Glutamatergic neuron (in vitro differentiated cells): ENCODE measurements at places on chromosomes 1 and 21. TPM values are rescaled to one million over a fixed set of nuclear protein-coding genes. Genes with fewer than 3 reads are reported as not detected.

GRCh38 chr1:2193514-2194281 is 874 bp downstream of the FAAP20 start:
- H3K27ac ChIP-seq: no peak overlapping the region
- DNase-seq: no peak
- H3K4me1 ChIP-seq: peaks cover 8% of the 10 kb centered on the region
- H3K36me3 ChIP-seq: no peaks in the 10 kb centered on the region
- peaks cover 13% of the 10 kb centered on the region for H3K27me3 ChIP-seq
- H3K4me3 ChIP-seq: peak overlapping the region; percentile 57

COL6A1 gene
- total RNA-seq: 407 TPM

DMRTA2 gene
- total RNA-seq: 0.42 TPM

DNA sequence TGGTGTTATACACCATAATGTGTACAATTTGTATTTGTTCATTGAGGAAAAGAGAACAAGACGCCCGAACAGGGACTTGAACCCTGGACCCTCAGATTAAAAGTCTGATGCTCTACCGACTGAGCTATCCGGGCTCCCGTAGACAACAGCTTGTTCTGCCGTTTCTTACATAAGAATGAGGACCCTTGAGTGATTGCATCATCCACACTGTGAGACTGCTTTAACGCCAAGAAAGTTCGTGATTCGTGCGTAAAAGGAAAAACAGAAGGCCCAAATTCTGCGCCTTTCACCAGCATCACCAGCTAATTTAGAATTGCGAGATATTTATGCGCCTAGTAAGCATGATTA is 9.3 kb upstream of the MDM4 start:
- DNase-seq: peak; percentile 73
- peaks cover 19% of the 10 kb centered on the region for H3K27me3 ChIP-seq
- H3K4me1 ChIP-seq: peaks cover 8% of the 10 kb centered on the region
- H3K27ac ChIP-seq: peak overlapping the region; percentile 97
- H3K4me3 ChIP-seq: peak overlapping the region; percentile 97

- H3K27me3 ChIP-seq: peaks cover 15% of the 10 kb centered on the region
- no peaks in the 10 kb centered on the region for H3K36me3 ChIP-seq
- no peak overlapping the region for H3K27ac ChIP-seq
- no peak for DNase-seq
Observed at GRCh38 chr1:28640766-28641165, 2.1 kb downstream of the TAF12 start.

PRAMEF33 gene
- total RNA-seq: not detected

SELP gene
- not detected for total RNA-seq

PLCH2 gene
- 61.4 TPM for total RNA-seq

GRCh38 chr1:34470401-34470800 is 284.4 kb upstream of the GJB5 start:
- H3K27ac ChIP-seq: no peak overlapping the region
- no peak overlapping the region for H3K4me3 ChIP-seq
- no peak for DNase-seq
- no peaks in the 10 kb centered on the region for H3K4me1 ChIP-seq
- no peaks in the 10 kb centered on the region for H3K27me3 ChIP-seq
- peaks cover 13% of the 10 kb centered on the region for H3K36me3 ChIP-seq

- H3K36me3 ChIP-seq: no peaks in the 10 kb centered on the region
- no peak overlapping the region for H3K27ac ChIP-seq
- H3K4me1 ChIP-seq: peaks cover 20% of the 10 kb centered on the region
- no peak overlapping the region for H3K4me3 ChIP-seq
- DNase-seq: no peak
Observed at GRCh38 chr1:244839656-244840055, 4.2 kb downstream of the COX20 start.

NR1I3 gene
- not detected for total RNA-seq

DNASE2B gene
- not detected for total RNA-seq

- no peak for DNase-seq
- no peak overlapping the region for H3K4me3 ChIP-seq
- H3K36me3 ChIP-seq: no peaks in the 10 kb centered on the region
- H3K4me1 ChIP-seq: peaks cover 21% of the 10 kb centered on the region
- H3K27me3 ChIP-seq: peaks cover 4% of the 10 kb centered on the region
- no peak overlapping the region for H3K27ac ChIP-seq
Observed at GRCh38 chr1:216898801-216899200, 175.6 kb upstream of the ESRRG start.

OR6K2 gene
- not detected for total RNA-seq

GRCh38 chr1:41812051-41812450 is 106.7 kb downstream of the HIVEP3 start:
- peaks cover 4% of the 10 kb centered on the region for H3K4me1 ChIP-seq
- no peaks in the 10 kb centered on the region for H3K36me3 ChIP-seq
- H3K27ac ChIP-seq: no peak overlapping the region
- peaks cover 8% of the 10 kb centered on the region for H3K27me3 ChIP-seq

DNA sequence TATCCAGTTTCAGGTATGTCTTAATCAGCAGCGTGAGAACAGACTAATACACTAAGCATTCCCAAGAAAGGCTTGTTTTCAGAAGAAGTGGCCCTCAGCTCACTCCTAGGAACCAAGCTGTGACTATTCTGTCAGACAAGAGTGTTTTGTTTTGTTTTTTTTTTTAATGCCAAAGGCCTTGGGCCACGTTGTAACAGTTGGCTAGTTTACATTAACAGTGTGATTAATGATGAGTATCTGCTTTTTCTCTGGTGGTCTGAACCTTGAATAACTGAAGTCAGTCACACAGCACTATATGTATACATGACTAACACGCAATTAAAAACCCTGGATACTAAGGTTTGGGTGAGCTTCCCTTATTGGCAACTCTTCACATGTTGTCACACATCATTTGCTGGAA is 21.9 kb downstream of the DPYD start:
- no peaks in the 10 kb centered on the region for H3K4me1 ChIP-seq
- no peak overlapping the region for H3K27ac ChIP-seq

GRCh38 chr1:157596384-157596783 is 1.5 kb downstream of the FCRL4 start:
- no peaks in the 10 kb centered on the region for H3K27me3 ChIP-seq
- no peak overlapping the region for H3K4me3 ChIP-seq
- H3K27ac ChIP-seq: no peak overlapping the region

DNA sequence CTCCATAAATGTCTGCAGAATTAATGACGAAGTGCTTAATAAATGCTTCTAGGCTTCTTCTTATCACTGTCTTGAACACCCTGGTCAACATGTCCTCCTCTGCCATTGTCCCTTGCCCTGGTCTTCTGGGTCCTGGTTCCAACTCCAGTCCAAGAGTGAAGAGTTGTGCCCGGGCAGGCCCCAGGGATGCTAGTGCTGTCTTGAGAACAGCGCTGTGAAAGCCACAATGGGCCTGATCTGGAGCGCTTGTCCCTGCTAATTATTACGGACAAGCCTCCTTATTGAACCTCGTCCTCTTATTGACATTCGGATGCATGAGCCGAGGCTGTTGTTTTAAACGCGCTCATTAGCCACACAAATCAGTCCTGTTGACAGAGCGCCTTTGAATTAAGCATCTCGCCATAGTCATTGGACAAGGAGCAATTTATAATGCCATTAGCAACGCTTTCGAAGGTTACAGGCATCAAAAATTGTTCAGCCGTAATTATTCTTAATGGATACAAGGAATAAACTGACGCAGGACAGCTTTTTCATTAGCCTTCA is 211.6 kb upstream of the POU3F1 start:
- H3K36me3 ChIP-seq: peaks cover 4% of the 10 kb centered on the region
- no peaks in the 10 kb centered on the region for H3K4me1 ChIP-seq
- DNase-seq: no peak

GRCh38 chr1:58652651-58653184 is 47.1 kb downstream of the MYSM1 start:
- H3K27me3 ChIP-seq: no peaks in the 10 kb centered on the region
- no peak overlapping the region for H3K27ac ChIP-seq
- no peak overlapping the region for H3K4me3 ChIP-seq
- no peaks in the 10 kb centered on the region for H3K36me3 ChIP-seq

DNA sequence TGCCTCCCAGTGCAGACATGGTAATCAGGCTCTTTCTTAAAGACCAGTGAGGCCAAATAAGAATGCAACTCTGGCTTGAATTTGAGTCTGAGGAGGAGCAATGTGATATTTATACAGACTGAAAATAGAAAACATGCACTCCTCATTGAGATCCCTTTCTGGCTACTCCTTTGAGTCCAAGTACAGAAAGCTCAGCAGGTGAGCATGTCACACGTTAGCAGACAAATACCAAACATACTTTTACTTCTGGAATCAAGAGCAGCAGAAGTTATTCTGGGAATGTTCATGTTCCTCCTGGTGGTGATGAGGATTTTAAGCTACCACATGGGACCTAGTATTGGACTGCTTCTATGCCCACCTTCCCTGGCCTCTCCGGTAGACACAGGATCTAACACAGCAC is 48.3 kb downstream of the PGBD5 start:
- no peak overlapping the region for H3K4me3 ChIP-seq
- H3K36me3 ChIP-seq: peaks cover 10% of the 10 kb centered on the region
- peaks cover 4% of the 10 kb centered on the region for H3K27me3 ChIP-seq
- H3K4me1 ChIP-seq: peaks cover 24% of the 10 kb centered on the region
- no peak for DNase-seq

DNA sequence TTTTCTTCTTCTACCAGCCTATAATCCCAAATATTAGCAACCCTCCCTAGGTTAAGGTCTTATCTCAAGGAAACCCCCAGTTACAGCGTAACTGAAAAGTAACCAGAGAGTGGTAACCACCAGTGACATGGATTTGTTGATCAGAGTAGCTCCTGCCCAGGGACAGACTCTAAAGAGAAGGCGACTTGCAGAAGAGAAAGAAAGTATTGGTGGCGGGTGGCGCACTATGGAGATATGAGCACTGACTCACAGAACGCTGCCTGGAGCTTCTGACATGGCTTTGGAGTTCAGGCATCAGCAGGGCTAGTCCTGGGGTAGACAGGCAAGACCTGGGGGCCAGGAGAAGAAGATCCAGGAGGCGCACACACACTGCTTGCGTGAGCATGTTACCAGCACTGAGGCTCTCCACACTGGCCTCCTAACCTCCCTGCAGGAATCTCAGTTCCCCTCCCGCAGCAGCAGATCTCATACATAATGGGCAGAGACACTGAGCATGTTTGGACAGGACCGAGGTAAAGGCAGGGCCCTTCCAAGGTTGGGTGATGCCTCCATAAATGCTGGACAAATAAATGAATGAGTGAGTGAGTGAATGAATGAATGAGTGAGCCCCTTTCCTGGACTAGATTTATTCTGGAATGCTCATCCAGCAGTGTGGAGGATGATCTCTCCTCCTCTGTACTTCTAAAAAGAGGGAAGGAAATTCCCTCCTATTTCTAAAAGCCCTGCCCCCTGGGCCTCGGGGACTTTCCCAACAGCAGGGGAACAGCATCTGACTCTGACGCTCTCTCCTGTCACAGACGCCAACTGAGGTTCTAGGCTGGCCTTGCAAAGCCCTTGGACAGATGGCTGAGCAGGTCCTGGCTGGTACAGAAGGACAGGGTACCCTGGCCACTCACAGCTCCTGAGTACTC is 175.5 kb downstream of the CLIC6 start:
- peaks cover 19% of the 10 kb centered on the region for H3K4me1 ChIP-seq
- no peaks in the 10 kb centered on the region for H3K36me3 ChIP-seq
- DNase-seq: peak; percentile 40
- peaks cover 5% of the 10 kb centered on the region for H3K27me3 ChIP-seq
- H3K27ac ChIP-seq: no peak overlapping the region

DNA sequence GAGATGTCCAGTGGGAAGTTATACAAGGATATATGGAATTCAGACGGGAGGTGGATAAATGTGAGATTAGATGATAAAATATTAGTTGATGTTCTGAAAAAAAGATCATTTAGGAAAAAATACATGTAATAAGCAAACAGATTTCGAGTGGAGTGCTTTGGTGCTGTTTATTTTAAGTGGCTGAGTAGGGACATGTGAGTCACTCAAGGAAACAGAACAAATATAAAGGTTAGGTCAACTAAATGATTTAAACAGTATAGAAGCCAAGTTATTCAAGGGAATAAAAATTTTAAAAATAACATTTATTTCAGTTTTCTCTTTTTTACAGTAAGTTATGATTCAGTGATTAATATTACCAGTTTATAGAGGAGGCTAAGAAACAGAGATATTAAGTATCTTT is 1046.7 kb upstream of the B3GALT2 start:
- no peaks in the 10 kb centered on the region for H3K4me1 ChIP-seq
- H3K36me3 ChIP-seq: no peaks in the 10 kb centered on the region
- H3K27ac ChIP-seq: no peak overlapping the region
